ENCODE measurements at places on chromosomes 7 and 10. TPM values are rescaled to one million over a fixed set of nuclear protein-coding genes. Genes with fewer than 3 reads are reported as not detected.

DNA sequence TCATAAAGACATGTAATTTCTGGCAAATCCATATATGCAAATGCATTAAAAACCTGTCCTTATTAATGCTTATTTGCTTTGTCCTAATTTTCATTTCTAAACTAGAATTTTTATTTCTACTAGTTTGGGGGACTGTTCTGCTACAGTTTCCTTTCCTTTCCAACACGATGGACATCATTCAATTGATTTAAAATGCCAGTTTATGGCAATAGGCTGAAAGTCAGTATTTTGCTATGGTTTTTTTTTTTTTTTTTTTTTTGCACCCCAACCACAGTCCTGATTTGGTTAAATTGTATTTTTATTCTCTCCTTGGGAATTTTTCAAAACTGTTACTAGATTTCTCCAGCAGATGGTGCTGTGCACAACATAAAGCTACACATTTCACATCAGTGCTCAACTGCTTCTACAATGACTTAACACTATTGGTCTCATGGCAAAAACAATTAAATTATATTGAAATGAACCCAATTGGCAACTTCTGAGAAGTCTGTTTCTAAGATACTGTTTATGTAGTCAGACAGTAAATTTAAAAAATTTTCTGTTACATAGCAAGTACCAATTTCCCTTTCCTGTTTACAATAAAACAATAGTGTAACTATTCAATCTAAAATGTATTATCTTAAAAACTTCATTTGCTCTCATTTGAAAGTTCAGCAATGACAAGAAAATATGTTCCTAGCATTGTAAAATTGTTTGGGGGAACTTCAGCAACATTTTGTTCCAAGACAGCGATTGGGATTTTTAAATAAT is 193.8 kb upstream of the CCDC6 start:
- no peak for DNase-seq

Gene GPR15LG
- total RNA-seq, result not detected

DNA sequence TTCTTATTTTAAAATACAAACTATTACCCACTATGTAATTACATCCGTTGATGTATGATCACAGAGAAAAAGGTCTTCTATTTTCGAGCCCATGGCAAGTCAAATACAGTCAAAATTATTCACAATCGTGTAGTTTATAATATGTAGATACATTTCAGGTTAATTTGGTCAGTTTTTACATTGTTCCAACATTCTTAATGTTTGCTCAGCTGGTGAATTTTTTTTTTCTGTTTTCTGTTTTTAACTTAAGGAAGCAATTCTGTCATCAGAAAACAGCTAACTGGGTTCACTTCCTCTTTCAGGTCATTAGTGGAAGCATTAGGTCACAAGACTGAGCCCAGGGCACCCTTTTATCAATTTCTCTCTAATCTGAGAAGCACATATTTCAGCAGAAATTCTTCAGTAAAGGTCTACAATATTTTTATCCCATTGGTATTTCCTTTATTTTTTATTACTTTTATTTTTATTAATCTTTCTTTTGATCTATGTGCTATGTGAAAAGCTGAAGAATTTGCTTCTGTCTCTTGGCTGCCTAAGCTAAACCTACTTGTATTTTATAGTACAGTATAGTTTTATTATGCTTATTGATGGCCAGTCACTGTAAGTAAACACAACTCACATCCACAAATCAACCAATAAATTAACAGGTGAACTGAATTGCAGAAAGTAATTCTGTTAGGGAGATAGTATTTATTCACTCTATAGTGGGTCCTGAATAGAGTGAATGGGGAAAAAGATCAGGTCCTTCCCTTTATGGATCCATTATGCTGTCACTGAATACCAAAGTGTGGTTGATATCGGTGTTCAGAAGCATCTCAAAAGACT is 84.6 kb downstream of the ICA1 start:
- no peak for DNase-seq

- DNase-seq, result no peak
These were observed 107.2 kb upstream of the C10orf90 start for GRCh38 chr10:126777714-126778113.

Data from mesothelial cell of epicardium (in vitro differentiated cells).